ENCODE measurements at places on chromosomes 16 and 17.

DNA sequence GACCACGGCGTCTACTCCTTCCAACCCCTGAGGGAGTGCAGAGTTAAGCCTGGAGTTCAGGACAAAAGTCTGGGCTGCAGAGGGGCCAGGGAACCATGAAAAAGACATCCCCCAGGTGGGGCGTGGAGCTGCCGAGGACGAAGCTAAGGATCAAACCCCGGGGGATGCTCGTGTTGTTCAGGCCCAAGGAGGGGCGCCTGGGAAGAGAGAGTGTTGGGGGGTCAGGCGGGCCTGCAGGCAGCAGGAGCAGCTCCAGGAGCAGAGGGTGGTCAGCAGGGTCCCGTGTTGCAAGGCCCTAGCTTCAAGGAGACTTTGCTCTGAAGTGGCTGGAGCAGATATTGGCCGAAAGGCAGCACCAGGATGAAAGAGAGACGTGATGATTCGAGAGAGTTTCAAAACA is 26.7 kb downstream of the NECAB2 start:
- no peak for DNase-seq

- DNase-seq: no peak
These were observed 2.4 kb downstream of the RTN4RL1 start for GRCh38 chr17:2022647-2023240.

- no peak for DNase-seq
These were observed 378.7 kb downstream of the HS3ST4 start for GRCh38 chr16:26070302-26071100.

DNA sequence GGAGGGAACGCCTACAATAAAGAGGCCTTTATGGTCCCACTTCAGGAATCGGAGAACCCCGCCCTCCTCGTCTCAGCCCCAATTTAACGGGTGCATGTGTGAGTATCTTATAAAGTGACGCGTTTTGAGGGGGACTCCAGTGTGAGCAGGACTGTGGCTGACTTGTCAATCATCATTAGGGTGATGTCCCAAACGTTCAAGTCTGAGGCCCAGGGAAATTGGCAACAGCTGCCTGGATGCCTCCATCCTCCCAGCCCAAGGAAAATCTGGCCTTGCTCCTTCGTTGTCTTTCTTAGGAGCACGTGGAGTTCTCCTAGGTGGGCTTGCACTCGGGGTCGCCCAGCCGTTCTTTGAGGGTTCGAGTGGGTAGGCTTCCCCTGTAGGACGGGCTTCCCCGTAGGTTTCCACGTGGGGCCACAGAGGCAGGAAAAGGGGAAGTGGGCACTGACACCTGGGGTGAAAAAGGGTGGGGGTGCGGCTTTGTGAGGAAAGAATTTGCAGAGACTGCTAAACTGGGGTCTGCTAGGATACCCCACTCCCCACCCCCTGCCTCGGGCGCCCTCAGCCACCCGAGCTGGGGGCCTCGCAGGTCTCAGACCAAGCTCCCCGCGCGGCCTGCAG is 561 bp upstream of the HERPUD1 start:
- DNase-seq: no peak

DNA sequence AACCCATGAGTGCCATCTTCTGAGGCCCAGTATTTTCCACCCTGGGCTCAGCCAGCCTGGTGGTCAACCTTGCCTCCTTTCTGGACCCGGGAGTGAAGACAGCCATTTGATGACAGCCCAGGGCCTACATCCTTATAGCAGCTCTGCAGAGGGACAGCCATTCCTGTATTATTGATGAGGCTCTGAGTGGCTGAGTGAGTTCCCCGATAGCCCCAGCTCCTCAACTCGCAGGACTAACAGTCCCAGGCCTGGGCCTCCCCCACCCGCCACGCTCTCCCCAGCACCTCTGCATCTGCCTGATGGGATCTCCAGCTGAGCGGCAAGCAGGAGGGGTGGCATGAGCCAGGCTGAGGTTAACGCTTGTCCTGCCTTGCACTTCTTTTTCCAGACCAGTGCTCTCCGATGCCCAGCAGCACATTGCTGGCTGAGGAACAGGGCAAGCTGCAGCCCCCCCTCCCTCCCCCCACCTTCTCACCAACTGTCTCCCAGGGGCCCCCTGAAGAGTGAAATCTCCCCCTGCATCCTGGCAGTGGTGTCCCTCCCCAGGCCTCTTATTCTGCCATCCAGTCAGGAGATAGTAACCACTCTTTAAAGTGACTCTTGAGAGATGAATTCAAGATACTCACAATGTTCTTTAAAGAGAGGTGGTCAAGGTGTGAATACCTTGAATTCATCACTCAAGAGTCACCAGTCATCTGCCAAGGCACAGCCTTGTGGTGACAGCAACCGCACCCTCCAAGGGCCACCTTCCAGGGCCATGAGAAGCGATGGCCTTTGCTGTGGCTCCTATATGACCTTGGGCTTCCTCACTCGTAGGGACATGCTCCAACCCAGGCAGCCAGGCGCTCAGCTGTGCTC is 23.5 kb downstream of the CACNG5 start:
- DNase-seq: no peak

GRCh38 chr16:9055661-9056060 is 35.8 kb upstream of the HAPSTR1 start:
- DNase-seq: no peak

DNA sequence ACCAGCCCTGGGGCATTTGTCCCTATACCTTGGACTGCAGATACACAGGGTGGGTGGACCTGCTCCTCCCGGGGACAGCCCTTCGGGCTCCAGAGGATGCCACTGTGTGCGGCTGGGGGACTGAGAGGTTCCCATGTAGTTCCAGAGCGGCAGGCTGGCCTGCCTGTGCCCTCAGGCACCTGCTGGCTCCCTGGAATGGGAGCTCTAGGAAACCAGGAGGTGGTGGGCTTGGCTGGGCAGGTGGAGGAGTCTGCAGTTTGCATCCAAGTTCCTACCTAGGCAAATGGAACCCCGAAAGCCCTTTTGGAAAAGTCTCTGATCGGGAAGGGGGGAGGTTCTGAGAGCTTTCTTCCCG is 982 bp downstream of the DBNDD1 start:
- DNase-seq: no peak

- peak; percentile 32 for DNase-seq
These were observed 60.0 kb upstream of the CHMP6 start for GRCh38 chr17:80931421-80932265.

GRCh38 chr17:37750768-37751475 is 6.1 kb upstream of the HNF1B start:
- no peak for DNase-seq

DNA sequence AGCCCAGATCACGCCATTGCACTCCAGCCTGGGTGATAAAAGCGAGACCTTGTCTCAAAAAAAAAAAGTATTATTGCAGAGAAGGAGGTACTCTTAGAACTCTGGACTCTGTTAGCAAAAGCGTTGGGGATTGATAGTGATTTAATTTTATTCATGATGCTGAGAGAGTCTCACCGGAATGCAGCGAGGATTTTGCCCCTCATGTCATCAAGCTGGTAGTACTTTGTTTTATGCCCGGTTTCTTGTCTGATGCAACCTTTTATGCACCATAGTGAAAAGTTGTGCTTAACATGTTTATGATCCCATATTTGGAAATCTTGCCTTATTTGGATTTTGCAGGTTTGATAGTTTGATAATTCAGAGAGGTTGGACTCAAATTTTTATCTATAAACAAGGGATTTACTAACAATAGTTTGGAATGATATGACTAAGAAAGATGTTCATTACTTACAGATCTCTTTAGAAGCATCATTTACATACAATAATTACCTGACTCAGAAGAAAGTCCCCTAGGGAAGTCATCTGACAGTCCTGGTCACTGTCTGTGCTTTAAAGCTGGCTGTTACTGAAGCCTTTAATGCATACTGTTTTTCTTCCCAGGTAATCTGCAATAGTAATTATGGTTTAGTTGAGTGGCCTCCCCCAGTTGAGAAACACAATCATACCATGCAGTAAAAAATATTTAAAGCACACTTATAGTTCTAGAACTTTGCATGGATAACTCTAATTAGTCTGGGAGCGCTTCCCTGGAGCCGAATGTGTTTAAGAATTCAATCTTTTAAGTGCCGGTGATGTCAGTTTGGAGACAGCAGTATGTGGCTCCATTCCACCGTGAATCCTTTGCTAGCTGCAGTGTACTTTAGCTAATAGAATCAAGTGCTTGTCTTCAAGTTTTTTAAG is 120.9 kb downstream of the PRKCA start:
- no peak for DNase-seq

DNA sequence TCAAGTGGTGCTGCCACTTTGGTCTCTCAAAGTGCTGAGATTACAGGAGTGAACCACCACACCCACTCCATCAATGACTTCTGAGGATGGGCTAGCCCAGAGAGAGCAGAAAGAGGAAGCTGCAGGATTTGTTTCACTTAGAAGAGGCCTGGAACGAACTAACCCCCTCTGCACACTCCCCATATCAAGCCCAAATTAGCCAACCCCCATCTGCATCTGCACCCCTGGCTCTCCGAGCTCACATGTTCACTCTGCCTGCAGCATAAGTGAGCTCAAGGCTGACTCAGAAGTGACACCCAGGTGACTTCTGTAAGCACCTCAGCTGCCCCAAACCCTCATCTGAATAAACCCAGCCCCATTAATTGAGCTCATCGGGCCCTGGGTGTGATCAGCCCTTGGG is 4.8 kb downstream of the SCNN1G start:
- no peak for DNase-seq

DNA sequence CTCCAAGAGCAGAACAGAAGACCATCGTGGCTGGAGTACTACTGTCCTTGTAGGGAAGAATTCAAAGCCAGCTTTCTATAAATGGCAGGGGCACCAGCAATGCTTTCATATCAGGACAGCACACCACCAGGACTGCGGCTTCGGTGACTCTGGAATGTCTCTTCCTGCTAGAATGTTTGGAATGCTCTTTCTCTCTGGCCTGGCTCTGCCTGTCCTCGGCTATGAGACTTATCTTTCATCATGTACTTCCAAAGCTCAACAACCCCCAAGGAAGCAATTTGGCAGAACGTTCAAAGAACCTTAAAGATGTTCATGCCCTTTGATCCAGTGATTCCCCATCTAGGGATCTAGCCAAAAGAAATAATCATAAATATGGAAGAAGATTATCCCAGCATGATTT is 52.7 kb upstream of the NOG start:
- DNase-seq: no peak

DNA sequence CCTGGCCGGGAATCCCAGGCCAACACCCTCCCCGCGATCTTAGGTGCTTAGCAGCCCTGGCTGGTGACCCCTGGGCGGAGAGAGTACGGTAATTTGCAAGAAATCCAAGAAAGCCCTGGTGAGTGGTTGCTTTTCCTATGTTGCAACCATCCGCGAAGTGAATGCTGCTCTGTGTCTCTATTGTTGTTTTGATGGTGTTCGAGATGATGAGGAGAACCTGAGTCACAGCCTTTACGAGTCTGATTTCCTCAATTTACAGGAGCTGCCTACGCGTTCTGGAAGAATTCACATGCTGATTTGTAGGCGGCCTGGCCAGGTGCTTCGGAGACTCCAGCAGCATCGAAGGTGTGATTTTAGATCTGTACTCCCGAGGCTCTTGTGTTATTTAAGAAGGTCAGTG is 63.3 kb downstream of the TMEM235 start:
- peak; percentile 36 for DNase-seq

GRCh38 chr16:4006397-4006999 is 109.7 kb downstream of the ADCY9 start:
- no peak for DNase-seq

- peak; percentile 39 for DNase-seq
These were observed 43.9 kb downstream of the CHD9 start for GRCh38 chr16:53098526-53099317.

- no peak for DNase-seq
These were observed 29.0 kb downstream of the CDK5R1 start for GRCh38 chr17:32515677-32516383.

DNA sequence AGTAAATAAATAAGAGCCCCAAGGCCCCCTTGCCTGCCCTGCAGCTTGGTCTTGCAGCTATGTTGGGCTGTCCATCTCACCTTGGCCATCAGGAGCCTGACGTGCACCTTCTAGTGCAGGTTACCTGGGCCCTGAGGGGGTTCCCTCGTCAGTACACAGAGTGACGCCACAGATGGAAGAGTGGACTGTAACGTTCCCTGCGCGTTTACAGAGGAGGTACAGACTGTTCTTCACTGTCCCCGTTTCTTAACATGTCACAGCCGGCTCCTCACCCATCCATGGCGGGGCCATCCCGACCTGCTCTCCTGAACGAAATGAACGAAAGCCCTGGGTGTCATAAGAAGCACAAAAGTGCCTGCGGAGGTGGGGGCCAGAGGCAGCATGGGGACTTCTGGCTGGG is 15.9 kb upstream of the FASN start:
- no peak for DNase-seq

GRCh38 chr17:79933863-79934652 is 94.8 kb upstream of the CBX4 start:
- DNase-seq: no peak

DNA sequence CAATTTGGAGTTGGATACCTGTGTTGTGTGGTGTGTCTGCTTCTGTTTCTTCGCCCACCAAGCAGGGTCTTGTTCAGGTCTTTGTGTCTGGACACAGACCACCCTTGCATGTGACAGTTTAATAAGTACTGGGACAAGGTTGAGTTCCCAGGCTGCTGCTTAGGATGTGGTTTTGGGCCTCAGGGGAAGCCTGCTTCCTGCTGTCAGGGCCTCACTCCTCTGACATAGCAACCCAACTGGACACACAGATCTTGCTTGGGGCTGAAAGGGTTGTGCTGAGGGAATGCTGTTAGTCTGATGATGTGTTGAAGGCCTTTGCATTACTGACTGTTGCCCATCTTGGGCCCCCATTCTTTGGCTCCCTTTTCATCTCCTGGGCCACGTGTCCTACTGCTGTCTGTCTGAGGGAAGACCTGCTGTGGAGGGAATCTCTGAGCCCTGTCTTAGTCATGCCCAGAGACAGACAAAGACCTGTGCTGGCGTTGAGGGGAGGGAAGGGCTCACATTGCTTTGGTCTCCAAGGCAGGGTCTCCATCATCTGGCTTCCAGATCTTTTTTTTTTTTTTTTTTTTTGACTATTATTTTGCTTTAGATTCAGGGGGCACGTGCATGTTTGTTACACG is 4.7 kb upstream of the TGFB1I1 start:
- no peak for DNase-seq

GRCh38 chr16:14586637-14587305 is 43.3 kb downstream of the PARN start:
- DNase-seq: no peak

- no peak for DNase-seq
These were observed 3.4 kb upstream of the SEPHS2 start for GRCh38 chr16:30449116-30449435.

DNA sequence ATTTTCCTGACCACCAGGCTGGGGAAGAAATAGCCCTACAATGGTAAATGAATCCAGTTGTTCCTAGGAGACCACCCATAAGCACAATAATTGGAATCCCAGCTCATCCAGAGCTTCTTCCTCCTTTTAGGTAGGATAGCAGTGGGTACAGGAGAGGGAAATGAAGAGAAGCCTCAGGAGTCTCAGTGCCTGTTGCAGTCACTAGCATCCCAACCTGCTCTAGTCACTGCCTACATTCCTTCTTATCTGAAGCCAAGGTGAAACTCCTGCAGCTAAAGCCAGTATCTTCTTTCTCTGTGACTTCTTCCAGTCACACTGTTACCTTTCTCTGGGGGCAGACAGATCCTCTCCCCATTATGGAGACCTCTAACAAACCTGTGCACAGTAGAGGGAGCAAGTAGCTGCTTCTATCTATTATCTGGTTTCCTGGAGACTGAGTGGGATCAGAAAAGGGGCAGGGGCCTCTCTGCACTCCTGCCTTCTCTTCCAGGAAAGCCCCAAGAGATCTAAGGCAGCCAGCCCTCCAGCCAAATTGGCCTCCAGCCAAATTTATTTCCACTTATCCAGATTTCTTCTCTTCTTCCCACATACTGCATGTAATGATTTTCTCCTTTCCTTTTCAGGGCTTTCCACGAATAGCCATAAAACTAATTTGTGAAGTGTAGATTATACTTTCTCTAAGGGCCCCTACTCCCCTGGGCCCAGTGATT is 85.5 kb downstream of the SSH2 start:
- DNase-seq: no peak

- no peak for DNase-seq
These were observed 6.8 kb downstream of the PITPNM3 start for GRCh38 chr17:6549384-6550036.

Data from HS-5 (cell line).